Stimulated activated CD4-positive, alpha-beta T cell treated with anti-CD3 and anti-CD28 coated beads, Interleukin-15, amount 100 ng/mL, for 1 hour (primary cell): ENCODE measurements at places on chromosomes 7 and 10.

DNA sequence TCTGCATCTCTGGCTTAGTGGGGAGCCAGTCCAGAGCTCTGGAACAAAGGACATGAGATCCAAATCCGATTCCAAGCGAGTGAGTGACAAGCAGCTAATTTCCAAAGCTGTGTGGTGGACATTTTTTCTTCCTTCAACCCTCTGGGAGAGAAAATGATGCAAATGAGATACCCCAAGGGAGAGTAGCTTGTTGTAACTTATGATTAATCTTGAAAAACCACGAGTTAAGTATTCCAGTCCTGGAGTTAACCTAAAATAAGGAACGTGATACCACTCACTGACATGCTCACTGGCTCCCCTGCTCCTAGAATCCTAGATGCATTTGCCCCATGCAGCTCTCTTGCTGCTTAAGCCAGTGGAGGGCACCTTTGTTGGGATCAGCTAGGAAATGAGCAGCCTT is 116.0 kb upstream of the HABP2 start:
- DNase-seq, result no peak

DNA sequence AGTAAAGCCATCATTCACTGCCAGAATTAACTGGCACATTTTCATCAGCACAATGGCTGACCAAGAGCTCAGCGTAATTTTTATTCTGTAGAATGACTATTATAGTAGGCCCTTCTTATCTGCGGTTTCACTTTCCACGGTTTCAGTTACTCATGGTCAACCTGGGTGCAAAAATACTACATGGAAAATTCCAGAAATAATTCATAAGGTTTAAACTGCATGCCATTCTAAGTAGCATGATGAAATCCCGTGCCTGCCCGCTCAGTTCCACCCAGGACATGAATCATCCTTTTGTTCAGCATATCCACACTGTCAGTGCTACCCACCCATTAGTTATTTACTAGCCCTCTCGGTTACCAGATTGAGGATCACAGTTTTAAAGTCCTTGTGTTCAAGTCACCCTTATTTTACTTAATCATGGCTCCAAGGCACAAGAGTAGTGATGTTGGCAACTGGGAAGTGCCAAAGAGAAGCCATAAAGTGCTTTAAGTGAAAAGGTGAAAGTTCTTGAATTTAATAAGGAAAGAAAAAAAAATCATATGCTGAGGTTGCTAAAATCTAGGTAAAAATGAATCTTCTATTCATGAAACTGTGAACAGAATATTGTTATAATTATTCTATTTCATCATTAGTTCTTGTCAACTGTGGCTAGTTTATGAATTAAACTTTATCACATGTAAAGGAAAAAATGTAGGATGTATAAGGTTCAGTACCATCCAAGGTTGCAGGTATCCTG is 204.9 kb downstream of the DOCK4 start:
- DNase-seq, result no peak

- DNase-seq, result no peak
Observed at GRCh38 chr10:131077031-131077430, 234.5 kb downstream of the TCERG1L start.

DNA sequence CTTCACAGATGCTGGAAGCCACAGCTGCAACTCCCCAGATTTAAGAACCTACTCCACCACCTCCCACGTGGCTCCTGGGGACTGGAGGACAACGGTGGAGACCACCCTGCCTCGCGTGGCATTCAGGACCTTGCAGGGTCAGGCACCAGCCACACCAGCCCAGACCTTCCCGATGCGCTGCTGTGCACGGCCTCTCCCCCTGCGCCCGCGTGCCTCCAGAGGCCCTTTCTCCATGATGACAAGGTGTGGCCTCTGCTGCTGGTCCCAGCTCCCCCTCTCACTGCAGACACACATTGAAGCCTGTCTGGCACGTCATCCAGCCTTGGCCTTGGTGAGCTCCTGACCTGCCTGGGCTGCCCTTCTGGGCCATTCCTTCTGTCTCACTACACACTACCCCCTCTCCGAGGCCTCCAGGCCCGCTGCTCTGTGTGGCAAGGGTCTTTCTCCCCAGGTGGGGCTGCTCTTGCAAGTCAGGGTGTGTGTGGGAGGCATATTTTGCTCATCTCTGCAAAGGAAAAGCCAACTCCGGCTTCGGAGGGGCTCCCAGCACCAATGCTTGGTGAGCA is 254.8 kb downstream of the MAD1L1 start:
- no peak for DNase-seq

GRCh38 chr10:91604553-91605534 is 28.0 kb downstream of the PPP1R3C start:
- no peak for DNase-seq

- DNase-seq, result no peak
Observed at GRCh38 chr10:24505759-24506158, 217.9 kb downstream of the ARHGAP21 start.

DNA sequence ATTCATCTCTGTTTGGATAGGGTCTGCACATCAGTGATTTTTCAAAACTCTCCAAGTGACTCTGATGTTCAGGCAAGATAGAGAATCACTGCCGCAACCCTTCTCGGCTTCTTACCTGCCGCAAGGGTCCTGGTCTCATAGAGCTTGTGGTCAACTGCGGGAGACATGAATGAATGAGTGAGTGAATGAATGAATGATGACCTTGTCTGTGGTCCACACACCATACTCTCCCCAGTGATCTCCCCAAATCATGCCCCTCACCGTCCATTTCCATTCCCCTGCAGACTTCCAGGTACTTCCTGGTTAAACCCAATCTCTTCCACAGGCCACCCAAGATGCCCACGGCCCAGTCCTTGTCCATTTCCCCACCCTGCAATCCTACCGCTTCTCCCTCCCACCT is 5.9 kb upstream of the NPFFR1 start:
- DNase-seq, result no peak

DNA sequence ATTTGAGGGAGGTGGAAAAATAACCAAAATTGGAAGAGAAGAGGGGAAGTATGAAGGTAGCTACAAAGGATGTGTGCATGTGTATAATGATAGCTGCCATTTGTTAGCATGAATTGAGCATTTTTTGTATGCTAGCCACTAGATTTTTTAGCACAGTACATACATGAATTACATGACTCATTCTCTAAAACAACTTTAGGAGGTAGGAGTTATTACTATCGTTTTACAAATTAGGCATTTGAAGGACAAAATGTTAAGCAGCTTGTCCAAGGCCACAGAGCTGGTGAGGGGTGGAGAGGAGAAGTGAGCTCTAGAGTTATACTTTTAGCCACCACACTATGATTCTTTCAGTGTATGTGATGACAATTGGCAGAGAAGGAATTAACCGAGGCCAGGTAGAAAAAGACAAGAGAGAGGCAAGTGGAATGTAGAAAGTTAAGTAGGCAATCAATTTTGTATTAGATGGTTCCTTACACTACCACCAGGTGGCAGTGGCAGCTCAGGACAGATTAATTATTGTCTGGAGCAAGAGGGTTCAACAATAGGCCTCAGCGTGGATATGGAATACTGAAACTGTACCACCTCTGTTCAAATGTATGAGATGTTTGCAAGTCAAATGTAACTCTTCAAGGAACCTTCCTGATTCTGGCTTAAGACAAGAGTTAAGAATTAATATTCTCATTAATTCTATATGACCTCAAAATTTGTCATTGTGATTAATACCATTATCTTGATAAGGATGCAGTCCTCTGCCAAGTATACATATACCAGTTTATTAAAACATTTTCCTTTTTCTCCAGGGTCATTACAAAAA is 128.0 kb downstream of the MBL2 start:
- no peak for DNase-seq

- peak; percentile 44 for DNase-seq
Observed at GRCh38 chr7:74656441-74656836, 1.1 kb upstream of the GTF2I start.

GRCh38 chr7:78529392-78529791 is 730.8 kb downstream of the PHTF2 start:
- DNase-seq, result no peak

- DNase-seq, result no peak
Observed at GRCh38 chr7:151813997-151814396, 62.9 kb downstream of the PRKAG2 start.

- no peak for DNase-seq
Observed at GRCh38 chr7:157397731-157398691, 61.2 kb downstream of the DNAJB6 start.

DNA sequence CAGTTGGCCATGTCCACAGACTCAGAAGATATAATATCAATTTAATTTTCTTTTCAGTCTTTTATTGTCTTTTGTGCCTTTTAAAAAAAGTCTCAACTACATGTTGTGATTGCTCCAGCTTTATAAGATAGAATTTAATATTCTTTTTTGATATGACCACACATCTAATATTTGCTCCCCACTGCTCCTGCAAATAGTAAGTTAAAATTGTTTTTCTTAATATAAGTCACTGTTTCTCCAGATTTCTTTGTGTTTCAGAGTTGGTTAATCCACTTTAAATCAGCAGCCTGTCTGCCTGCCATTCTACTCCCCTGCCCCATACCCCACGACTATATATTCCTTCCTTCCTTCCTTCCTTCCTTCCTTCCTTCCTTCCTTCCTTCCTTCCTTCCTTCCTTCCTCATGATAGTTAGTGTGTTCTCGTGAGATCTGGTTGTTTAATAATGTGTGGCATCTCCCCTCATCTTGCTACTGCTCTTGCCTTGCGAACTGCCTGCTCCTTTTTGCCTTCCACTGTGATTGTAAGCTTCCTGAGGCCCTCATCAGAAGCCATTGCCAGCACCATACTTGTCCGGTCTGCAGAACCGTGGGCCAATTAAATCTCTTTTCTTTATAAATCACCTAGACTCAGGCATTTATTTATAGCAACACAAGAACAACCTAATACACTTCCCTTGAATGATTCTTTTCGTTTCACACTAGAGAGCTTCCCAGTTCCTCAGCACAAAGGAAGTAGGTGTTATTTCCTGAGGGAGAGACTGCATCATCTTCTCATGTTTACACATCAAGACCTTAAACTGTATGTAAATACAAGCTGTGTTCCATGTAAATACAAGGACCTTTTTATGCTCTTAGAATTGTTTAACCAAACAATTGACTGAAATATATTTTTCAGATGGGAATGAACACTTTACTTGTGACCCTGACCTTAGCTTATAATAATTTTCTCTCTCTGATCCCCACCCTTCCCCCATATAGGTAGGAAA is 24.5 kb downstream of the TAS2R16 start:
- no peak for DNase-seq

- no peak for DNase-seq
Observed at GRCh38 chr7:158010961-158011693, 576.5 kb downstream of the PTPRN2 start.

GRCh38 chr7:99029466-99030435 is 114.2 kb downstream of the SMURF1 start:
- DNase-seq, result no peak

- no peak for DNase-seq
Observed at GRCh38 chr10:4749271-4749574, 76.8 kb upstream of the AKR1E2 start.
